ENCODE measurements at places on chromosomes 6 and 20.

GRCh38 chr6:81747327-81747726 lies 5.2 kb downstream of the TENT5A start:
- DNase-seq, result no peak

GRCh38 chr20:57435498-57436222 lies 44.5 kb downstream of the RBM38 start:
- DNase-seq, result peak; percentile 86

GRCh38 chr20:54047720-54048119 lies 22.7 kb downstream of the BCAS1 start:
- DNase-seq, result no peak

DNA sequence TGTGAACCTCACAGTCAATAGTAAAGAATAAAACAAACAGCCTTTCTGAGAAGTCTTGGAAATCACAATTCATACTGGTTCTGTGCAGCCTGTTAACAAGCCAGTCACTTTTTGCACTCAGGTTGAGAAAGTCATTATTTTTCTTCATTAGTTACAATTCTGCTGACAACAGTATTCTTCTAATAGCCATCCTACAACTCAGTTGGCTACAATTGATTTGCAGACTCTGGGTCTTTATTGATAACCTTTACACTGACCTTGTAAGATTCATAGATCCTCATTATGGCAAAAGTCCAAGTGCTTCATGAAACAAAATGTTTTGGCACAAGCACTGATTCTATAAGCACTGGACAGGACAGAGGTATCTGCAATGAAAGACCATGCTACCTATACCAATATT lies 34.9 kb upstream of the POPDC3 start:
- DNase-seq, result no peak
